NCI-H1436 (cell line): ENCODE measurements at places on chromosomes 12 and 14.
A peak's percentile ranks its signal among the peaks of the same experiment; 100 is the strongest.

- DNase-seq = no peak
These were observed 21.8 kb downstream of the SLC15A4 start for GRCh38 chr12:128801879-128802391.

DNA sequence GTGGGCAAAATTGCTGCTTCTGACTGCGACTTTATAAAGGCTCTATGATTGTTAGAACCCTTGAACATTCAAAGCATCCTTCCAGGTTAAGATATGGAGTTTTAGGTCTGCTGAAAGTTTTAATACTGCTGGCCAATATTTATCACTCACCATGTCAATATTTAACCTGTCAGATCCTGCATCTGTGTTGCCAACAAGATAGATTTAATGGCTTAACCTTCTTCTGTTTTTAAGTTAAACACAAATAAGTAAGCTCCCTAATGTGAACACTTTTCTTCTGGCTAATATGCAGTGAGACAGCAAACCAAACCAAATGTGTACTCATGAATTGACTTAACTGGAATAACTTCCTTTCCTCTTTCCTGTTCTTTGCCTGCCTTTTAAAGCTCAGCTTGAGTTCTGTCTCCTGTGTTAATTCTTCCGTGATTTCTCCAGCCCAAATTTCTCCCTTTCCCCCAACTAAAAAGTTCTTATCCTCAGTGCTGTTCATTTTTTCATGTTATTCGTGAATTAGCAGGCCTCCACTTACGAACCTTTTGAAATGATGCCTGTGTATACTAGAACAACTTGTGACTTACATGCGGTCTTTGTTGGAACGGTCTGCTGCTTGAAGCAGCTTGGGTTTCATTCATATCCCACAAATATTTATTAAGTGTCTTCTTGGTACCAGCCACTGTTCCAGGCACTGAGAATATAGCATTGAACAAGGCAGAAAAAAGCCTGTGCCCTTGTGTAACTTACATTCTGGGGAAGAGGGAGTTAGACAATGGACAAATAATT is 9.1 kb downstream of the FBXW8 start:
- no peak for DNase-seq

DNA sequence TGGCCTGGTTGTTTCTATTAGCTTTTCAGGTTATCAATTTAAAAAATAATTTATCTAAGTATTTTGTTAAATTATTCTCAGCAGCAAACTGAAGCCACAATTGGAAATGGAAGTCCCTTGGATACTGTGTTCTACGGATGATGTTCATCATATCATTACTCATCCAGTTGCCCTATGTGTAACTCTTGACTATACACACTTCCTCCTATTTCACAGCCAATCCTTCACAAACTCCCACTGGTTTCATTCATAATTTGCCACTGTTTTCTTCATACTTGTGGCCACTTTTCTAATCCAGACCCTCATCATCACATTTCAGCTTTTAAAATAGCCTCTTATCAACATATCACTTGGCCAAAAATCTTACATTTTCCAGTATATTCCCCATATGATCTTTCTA is 84.0 kb downstream of the CATSPERB start:
- DNase-seq = no peak

DNA sequence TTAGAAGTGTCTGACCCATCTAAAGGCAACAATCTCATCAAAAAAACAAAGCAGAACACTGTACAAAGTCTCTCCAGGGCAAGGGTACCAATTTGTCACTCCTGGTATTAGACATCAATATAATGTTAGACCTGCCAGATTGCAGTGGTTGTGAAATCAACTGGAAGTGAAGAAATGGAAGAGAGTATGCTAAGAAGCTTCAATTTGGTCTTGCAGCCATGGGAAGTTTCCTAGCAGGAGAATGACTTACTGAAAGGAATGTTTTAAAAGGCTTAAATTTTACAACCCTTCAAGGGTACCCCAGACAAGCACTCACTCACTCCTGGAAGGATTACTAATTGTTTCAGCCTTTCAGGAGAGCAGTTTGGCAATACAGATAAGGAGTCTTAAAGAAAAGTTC is 18.9 kb downstream of the LLPH start:
- DNase-seq = no peak

DNA sequence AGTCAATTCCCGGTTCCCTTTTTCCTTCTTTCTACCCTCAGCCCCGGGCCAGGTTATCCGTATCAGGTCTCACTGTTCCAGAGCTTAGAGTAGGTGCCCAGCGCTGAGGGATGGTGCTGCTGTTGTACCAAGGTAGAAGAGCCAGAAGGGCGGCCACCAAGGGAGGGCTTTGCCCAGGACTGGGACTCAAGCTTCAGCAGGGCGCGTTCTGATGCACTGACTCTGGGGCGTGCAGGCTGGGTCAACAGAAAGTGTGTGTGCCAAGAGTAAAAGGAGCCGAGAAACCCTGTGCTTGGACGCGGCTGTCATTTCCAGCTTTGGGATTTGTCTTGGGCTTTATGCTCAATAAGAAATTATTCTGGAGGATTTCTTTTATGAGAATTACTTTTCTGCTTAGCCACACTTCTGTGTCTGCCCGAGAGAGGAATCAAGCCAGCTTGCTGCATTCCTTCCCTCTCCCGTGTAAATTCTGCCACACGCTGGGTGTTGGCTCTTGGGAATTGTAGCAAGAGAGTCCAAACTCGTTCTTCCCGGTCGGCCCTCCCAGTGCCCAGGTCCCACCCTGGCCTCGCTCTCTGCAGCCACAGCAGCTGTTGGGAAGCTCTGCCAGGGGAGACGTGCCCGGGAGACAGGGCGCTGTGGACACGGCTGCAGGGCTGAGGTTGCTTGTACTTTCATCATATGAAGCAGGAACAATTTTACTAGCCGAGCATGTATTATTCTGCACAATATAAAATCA is 98.0 kb downstream of the FBXL14 start:
- no peak for DNase-seq

DNA sequence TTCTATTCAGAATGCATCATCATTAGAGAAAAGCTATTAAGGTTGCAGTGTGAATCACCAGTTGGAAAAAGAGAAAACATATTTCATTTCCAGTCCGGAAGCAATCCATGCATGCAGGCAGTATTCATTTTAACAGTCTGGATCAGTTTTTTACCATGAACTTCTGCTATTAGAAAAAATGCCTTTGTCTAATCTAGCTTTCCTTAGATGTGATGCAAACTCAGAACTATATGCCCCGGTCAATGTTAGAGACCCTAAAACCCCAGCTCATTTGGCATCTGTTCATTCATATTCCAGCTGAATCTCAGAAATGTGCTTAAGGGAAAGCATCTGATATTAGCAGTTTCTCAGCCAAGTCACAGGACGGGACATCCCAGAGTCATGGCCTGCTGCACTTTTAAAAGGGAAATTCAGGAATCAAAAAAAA is 8.5 kb downstream of the IRAK3 start:
- DNase-seq = no peak

- peak; percentile 77 for DNase-seq
These were observed 1183.7 kb upstream of the TMEM132C start for GRCh38 chr12:127083008-127083949.

DNA sequence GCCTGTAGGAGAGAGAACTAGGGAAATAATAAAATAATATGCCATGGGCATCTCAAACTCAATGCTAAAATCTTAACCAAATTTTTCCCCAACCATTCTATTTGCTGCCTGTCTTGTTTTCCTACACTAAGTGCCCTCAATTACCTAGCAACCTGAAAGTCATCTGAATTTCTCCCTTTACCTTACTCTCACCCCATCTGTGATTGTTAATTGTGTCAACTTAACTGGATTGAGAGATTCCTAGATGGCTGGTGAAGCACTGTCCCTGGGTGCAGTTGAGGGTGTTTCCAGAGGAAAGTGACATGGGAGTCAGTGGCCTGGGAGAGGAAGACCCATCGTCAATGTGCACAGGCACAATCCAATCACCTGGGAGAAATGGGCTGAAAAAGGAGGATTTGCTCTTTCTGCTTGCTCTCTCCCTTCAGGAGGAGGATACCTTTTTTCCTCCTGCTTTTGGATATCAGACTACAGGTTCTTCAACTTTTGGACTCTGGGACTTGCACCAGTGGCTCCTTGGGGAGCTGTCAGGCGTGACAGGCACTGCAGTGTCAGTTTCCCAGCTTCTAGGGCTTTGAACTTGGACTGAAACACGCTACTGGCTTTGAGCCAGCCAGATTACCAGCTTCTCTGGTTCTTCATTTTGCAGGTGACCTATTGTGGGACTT is 100.1 kb downstream of the PPP1R12A start:
- no peak for DNase-seq
